ENCODE measurements at places on chromosomes 3 and 15. TPM values are rescaled to one million over a fixed set of nuclear protein-coding genes. Genes with fewer than 3 reads are reported as not detected.

DNA sequence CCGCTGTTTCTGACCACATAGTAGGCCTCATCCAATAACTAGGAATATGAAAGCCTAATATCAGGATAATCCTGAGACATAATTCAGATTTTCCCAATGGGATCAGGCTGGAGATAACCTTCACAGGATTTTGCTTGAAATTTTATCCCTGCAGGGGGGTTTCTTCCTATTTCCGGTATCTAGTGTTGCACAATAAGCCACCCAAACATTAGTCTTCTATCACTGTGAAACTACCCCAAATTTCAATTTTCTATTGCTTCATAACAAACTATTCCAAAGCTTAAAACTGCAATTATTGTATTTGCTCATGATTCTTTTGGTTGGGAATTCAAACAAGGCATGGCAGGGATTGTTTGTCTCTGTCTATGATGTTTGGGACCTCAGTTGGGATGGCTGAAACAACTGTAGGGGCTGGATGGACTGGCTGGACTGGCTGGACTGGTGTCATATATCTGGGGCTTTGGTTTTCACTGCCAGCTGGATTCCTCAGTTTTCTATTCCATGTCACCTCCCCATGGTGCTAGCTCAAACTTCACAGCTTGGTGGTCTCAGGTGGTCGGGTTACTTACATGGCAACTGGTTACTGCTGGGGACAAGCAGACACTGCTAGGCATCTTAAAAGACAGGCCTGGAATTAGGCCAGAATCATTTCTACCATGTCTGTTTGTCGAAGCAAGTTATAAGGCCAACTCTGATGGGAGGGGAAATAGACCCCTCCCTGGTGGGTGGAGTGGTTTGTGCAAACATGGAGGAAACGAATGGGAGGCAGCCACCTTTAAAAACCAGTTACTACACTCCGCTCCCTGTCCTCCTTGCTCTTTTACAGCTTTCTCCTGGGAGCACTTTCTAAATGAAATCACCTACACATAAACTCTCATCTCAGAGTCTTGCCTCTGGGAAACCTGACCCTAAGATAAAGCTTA is 88.2 kb upstream of the STT3B start:
- DNase-seq, result no peak

DNA sequence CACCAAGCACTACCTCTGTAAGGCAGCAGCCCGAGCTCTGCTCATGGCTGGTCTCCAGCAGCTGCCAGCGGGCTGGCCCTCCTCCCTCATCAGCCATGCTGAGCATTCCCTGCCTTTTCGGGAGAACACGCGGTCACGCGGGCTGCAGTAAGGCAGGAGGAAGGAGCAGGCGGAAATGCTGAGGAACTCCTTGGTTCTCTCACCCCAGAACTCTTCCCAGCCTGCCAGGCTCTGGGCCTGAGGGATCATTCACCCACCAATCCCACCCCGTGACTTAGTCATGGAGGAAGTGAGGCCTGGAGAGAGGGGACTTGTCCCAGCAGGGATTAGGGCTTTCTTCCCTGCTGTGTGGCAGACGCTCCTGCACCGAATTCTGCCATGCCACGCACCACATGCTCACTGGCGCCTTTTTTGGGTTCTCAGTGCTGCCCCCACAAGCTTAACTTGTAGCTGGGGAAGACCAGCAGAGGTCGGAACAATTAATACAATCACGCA is 42.9 kb upstream of the RPL32 start:
- DNase-seq, result no peak

GRCh38 chr15:64844576-64845145 is 2.9 kb downstream of the PLEKHO2 start:
- DNase-seq, result no peak

DNA sequence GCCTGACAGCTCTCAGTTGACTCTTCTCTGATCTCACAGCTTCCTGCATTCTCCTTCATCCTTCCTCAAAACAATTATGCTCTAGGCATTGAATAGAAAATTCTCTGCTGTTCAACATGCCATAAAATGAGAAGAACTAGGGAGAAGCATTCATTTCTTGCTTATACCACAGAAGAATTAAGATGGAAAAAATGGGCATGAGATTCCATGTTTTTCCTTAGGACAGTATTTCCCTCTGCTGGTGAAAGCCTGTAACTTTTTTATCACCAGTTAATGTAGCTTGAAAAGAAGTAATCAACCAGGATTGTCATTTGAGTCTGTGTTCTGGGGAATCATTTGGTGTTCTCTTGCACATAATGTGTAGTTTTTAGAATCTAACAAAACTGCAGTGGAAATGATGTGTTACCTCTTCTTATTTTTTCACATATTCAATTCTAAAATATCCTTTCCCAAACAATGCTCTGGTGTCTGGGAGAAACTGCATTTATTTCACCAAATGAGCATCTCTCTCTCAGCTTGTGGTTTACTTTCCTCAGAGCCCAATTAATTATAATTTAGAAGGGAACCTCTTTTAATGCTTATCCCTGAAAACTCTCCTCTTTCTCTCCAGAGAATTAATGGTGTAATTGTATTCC is 92.8 kb upstream of the DCBLD2 start:
- no peak for DNase-seq

The SCAMP2 gene
- polyA plus RNA-seq, result 110 TPM

The ROBO2 gene
- not detected for polyA plus RNA-seq

The GOLGA6L9 gene
- polyA plus RNA-seq, result not detected

All from CD14-positive monocyte (primary cell).